H4 (cell line): ENCODE measurements at places on chromosomes 13 and 19. TPM values are rescaled to one million over a fixed set of nuclear protein-coding genes. Genes with fewer than 3 reads are reported as not detected.

GRCh38 chr13:100131863-100132574, 43.1 kb downstream of the PCCA start:
- peak; percentile 58 for DNase-seq

DNA sequence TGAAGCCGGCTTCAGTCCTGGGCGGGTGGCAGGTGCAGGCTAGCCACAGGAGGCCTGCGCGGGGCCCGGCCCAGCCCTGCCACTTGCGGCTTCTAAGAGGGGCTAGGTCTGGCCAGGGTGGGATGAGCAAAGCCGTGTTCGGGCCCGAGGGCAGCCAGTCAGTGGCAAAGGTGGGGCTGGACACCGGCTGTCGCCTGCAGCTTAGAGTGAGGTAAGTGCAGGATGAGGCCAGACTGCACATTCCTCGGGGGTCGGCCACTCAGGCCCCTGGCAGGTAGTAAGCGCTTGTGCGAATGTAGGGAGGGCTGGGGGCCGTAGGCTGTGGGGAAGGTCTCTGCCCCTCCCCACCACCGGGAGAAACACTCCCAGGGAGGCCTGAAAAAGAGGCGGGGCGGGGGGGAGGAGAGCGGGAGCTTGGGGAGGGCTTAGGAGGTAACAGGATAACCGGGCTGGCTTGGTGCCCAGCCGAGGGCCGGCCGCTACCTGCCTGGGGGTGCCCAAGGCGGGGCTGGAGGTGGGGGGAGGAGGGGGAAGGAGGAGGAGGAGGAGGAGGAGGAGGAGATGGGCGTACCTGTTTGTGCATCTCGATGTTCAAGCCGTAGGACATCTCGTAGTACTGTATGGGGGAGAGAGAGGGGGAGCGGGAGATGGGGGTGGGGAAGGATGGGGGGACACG, 6.4 kb downstream of the TLE5 start:
- DNase-seq, result no peak

GRCh38 chr13:26476111-26476781, 81.2 kb upstream of the WASF3 start:
- no peak for DNase-seq

DNA sequence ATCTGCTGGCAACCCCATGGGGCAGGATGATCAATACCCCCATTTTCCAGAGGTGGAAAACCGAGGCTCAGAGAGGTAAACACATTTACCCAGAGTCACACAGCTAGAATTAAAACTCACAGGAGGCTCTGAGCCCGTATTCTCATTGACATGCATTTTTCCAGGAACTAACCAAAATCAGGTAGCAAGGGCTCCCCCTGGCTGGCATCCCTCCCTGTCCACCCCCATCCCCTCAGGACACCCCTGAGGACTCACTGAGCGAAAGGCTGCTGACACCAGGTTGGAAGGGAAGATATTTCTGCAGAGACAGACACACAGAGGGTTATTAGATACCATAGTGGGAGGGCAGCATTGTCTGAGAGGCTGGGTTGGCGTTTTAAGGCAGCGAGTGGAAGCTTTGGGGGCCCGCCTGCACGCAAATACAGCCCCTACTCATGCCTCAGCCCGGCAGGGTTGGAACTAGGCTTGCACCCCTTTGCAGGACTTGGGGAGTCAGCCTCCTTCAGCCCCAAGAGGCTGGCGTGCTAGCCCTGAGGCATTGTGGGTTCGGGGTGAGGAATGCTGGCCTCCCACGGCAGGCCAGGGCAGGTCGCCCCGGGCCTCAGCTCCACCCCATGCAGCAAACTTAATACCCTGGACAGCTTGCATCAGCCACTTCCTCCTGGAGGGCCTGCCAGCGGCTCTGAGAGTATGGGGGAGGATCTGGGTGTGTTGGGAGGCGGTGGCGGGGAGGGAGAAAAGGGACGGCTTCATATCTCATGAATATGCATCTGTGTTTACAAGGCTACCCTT, 3.9 kb downstream of the SLC1A5 start:
- peak; percentile 97 for DNase-seq

GRCh38 chr13:73828811-73829210, 305.4 kb downstream of the KLF12 start:
- no peak for DNase-seq

DNA sequence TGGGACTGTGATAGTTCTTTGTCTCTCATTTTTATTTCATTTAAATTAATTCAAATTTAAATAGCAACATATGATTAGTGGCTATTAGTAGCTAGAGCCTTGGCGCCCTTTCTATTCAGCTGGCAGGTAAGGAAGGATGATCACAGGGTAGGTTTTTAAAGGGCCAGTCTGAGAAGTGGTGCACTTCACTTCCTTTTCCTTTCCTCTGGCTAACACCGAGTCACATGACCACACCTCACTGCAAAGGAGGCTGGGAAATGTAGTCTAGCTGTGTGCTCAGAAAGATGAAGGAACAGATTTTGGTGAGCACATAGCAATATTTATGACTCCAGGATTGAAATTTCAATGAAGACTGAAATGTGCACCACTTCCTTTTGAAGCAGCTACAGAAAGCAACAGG, 128.7 kb downstream of the TSHZ3 start:
- DNase-seq, result peak; percentile 45

DNA sequence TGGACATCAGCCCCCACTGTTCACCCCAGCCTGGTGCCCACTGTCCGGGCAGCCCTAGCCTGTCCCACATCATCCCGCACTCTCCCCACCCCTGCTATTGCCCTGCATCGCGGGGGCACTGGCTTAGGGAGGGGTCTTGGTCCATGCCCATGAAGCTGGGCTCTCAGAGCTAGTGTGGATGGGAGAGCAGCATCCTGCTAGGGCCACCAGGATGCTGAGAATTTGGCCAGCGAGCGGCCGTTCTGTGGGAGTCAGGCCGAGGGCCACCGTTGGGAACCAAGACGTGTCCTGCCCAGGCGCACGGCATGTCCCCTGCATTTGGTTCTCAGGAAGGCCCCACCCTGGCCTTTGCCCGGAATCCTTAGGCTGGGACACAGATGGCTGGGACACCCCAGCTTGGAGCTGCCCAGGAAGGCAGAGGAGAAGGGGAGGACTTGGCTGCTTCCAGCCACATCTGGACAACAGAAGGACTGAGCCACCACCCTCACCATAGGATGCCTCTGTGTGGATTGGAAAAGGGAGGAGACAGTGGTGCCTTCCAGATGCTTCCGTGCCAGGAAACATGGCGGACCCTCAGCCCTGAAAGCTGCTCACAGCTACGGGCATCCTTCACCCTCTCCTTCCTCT, 14.6 kb downstream of the ADGRE5 start:
- no peak for DNase-seq

- DNase-seq, result no peak
These were observed 2.8 kb downstream of the PTGER1 start for GRCh38 chr19:14472202-14472938.

DNA sequence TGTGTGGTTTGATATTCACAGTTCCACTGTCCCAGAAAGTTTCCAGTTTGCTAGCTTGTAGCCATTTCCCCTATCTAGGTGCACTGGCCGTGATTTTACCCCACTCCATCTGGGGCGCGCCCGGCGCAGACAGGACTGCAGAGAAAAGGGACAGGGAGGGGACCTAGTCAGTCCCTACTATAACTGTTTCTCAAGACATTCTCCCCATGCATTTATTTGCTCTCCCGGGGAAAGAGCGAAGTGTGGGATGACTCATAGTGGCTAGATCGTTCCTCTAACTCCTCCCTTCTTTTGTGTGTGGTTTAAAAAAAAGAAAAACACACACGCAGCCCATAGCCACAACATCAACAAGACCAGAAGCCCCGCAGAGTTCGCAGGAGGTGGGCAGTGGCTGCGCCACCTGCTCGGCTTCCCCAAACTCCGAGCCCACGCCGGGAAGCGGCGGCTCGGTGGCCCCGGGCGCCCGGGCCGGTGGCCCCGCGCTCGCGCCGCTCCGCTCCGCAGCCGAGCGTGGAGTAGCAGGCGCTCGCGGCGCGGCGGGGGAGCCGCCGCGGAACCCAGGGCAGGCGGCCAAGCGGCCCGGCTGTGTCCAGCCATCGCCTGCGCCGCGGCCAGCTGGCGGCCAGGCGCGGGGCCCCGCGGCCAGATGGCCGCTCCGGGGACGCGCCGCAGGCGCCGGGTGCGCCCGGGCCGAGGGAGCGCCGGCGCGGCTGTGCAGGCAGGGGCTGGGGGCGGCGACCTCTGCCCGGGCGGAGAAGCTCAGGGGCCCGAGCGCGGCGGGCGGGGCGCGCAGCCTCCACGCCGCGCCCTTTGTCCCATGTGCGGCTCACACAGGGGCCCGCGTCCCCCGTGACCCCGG, 653 bp downstream of the TMTC4 start:
- peak; percentile 75 for DNase-seq

DNA sequence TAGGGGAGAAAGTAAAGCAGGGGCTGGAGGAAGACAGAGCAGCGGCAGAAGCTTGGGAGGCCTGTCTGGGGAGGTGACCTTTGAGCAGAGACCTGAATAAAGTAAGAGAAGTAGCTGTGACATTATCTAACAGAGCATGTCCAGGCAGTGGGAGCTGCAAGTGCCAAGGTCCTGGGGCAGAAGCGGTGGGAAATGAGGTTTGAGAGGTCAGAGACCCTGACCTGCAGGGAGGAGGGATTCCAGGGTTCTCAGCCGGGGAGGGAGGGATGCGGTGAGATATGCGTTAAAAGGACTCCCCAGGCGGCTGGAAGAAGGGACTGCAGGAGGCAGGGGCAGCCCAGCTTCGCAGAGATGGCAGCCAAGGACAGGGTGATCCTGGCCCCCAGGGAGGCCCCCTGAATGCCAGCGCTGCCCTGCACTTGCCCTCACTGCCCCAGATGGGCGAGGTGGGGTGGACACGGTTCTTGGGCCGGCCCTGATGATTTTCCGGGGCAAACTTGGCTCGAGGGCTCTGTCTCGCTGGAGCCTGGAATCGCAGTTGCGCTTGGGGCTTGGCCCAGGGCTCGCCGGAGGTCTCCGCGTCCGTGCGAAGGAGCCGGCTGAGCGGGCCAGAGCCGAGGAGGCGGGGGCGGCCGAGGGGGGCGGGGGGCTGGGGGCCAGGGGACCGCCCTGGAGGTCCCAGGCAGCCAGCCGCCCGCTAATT, 3.2 kb downstream of the CRLF1 start:
- no peak for DNase-seq

DNA sequence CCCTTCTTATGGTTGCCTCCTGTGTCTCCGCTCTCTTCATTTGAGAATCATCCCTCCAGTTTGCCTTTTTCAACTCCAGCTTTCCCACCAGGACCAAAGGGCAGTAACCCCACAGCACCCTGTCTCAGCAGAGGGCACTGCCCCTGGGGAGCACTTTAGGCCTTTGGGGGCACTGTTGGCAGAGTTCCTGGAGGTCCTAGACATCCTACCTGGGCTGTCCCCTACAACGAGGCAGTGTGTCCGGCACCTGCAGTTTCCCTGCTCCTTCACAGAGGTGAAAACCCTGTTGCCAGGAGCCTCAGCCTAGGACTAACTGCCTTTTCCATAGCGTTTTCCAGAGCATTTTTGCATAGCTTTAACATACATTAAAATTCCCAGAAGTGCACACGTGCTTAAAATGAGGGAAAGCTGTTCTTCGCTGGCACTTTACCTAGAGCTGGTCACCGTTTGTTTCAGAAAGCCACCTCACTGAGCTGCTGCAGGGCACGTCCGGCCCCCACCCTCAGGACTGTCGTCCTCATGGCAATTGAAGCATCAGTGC, 234.9 kb downstream of the TEX29 start:
- DNase-seq, result no peak

The PINLYP gene
- not detected in 2 replicates for total RNA-seq

The VRK3 gene
- total RNA-seq, result 32.5 and 35.6 TPM in 2 replicates

The DIAPH3 gene
- total RNA-seq, result 6.7 and 7.8 TPM in 2 replicates

The ZNF582 gene
- total RNA-seq, result 6.8 and 8.8 TPM in 2 replicates
